Right hindlimb (tissue), 1 donor: ENCODE measurements at places on chromosomes 4 and X.
A peak's percentile ranks its signal among the peaks of the same experiment; 100 is the strongest.

DNA sequence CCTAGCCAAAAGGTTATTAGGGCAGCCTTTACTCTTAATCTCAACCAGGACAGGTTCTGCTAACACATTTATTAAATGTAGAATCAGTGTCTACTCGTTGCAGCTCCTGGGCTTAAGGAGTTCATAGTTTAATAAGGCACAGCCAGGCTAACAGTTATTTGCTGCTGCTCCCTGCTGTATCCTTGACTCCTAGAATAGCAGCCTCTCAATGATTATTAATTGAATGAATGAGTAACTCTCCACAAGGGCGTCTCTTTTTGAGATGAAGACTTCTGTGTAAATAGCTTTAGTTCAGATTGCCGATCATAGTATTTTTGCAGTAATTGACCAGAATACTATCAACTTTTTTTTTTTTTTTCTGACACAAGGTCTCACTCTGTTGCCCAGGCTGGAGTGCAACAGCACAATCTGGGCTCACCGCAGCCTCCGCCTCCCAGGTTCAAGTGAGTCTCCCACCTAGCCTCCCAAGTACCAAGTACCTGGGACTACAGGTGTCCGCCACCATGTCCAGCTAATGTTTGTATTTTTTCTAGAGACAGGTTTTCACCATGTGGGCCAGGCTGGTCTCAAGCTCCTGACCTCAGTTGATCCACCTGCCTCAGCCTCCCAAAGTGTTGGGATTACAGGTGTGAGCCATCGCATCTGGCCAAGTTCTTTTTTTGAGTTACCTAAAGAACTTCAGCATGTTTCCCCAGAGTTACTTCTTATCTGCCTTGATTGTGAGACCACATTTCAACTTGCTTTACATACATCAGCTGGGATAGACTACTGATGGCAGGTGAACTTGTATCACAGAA is 2.9 kb downstream of the UGDH start:
- DNase-seq: no peak

DNA sequence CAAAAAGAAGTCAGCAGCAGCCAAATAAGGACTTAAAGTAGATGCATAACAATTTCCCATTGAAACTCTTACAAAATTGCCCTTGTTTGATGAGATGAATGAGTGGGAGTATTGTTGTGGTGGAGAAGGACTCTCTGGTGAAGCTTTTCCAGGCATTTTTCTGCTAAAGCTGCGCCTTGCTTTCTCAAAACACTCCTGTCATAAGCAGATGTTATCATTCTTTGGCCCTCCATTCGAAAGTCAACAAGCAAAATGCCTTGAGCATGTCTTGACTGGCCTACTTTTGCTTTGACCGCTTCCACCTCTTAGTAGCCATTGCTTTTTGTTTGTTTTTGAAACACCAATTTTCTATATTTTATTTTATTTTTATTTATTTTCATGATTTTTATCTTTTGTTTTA is 340.9 kb upstream of the FGF13 start:
- DNase-seq: no peak

GRCh38 chr4:98448908-98449307 is 187.7 kb downstream of the RAP1GDS1 start:
- DNase-seq: peak; percentile 78

DNA sequence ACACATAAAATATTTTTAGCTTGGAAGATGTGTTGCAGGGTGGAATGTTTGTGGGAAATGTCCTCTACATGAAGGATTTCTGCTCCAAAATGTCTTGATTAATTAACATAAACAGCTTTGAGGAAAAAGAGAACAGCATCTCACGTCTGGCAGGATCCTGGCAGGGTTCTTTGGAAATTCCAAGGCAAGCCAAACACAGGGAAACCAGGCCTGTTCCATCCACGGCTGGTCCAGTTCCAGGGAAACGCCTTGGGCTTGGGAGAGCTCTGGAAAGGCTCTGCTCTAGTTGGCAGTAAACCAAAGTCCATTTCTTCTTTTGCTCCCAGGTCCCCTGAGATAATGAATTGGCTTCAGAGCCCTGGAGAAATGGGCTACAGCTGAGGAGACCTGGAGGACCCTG is 42.4 kb upstream of the GAB1 start:
- peak; percentile 83 for DNase-seq

GRCh38 chr4:4989083-4989622 is 30.1 kb downstream of the CYTL1 start:
- no peak for DNase-seq

GRCh38 chr4:119683518-119683917 is 54.9 kb upstream of the PDE5A start:
- DNase-seq: no peak

DNA sequence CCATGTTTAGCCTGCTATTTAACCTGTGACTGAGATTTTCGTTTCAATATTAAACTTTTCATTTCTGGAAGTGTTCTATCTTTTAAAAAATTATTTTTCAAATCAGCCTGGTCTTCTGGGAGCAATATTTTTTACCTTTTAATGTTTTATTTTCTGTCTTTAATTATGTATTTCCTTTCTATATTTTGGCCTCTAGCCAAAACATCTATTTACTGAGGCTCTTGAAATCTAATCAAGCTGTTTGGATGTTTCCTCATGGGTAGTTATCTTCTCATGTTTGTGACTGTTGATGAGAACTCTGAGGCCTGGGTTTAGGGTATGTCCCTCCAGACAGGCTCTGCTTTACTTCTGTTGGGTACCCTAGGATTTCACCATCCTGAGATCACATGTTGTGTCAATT is 10.3 kb upstream of the SLC10A4 start:
- DNase-seq: no peak

- no peak for DNase-seq
These were observed 1260.2 kb upstream of the PCDH7 start for GRCh38 chr4:29459926-29460325.
